ENCODE measurements at places on chromosomes 4 and X. TPM values are rescaled to one million over a fixed set of nuclear protein-coding genes. Genes with fewer than 3 reads are reported as not detected.

GRCh38 chr4:52102587-52102986 lies 51.5 kb downstream of the SPATA18 start:
- no peak for DNase-seq

- DNase-seq, result no peak
Measured at GRCh38 chr4:151173871-151174270, 74.4 kb downstream of the RPS3A start.

DNA sequence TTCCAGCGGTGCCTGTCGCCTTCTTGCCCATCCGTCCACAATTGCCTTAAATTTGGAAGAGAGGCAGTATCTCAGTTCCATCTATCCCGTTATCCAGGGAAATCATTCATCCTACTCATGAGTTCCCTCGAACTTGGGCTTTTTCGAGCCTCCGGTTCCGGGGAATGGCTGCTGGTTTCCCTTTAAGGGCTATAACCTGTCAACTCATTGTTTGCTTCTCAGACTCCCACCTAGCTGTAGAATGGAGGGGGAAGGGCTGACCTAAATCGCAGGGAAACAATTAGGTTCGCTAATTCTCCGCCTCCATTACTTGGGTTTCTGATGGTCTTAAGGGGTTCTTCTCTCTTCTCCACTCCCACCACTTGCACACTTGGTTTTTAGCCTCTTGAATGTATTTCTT lies 1.2 kb downstream of the UCHL1 start:
- no peak for DNase-seq

DNA sequence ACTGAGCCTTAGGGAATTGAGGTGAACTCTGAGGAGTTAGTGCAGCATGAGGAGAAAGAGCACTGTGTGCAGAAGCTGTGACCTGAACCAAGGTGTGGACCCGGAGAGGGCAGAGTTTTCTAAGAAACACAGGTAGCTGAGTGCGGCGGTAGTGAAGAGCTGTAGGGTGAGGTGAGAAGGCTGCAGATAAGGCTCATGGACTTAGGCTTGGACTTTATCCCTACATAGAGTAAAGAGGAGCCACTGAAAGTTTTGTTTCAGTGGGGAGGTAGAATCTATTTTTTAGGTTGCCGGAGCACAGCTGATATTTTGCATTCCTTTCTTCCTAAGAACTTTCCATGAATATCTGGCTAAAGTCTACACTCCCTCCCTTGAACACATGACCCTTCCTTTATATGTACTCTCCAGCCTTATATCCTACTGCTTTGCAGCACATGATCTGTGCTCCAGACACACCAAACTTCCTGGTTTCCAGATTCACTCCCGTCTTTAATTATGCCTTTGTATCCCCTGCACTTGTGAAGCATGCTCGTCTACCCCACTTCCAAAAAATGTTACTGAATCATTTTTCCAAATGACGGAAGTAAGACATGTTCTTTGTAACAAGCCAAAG lies 10.6 kb upstream of the PGRMC2 start:
- no peak for DNase-seq

DNA sequence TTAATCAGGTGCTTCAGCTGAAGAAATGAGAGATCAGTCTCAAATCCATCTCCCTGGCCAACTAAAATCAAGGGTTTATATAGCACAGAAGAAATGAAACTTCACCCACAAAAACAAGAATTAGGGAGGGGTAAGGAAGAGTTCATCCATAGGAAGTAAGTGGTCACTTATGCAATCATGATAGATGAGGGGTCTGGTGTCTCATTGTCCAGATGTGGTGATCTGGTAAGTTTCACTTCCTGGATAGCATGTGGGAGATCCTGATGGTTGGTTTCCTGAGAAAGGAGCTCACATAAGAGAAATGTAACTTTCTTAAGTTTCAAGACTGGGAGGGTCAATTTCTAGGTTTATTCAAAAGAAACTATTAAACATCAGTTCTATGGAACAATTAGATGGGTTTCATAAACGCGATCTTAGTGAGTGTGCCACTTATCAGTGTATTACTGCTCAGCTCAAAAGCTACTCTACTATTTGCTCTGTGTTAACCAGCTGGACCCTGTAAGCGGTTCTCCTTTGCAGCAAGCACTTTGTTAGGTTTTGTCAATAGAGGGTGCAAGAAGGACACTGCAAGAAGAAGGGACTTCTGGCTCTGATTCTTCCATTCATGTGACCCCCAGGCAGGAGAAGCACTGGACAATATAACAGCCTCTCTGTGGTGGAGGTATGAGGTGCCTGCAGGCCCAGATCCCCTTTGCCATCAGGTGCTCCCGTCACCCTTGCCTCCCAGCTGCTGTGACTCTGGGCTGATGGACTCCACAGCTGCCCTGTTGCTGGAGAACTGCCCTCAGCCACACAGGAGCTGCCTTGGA lies 35.4 kb upstream of the HPSE start:
- no peak for DNase-seq

- no peak for DNase-seq
Measured at GRCh38 chr4:121597346-121597934, 99.3 kb downstream of the ANXA5 start.

- DNase-seq, result no peak
Measured at GRCh38 chr4:99653916-99654315, 3.7 kb downstream of the C4orf54 start.

- DNase-seq, result no peak
Measured at GRCh38 chr4:160265014-160265413, 1162.1 kb downstream of the RAPGEF2 start.

- DNase-seq, result no peak
Measured at GRCh38 chr4:79831701-79832514, 241.1 kb downstream of the ANTXR2 start.

GRCh38 chr4:48369771-48370170 lies 28.4 kb downstream of the SLAIN2 start:
- DNase-seq, result no peak

DNA sequence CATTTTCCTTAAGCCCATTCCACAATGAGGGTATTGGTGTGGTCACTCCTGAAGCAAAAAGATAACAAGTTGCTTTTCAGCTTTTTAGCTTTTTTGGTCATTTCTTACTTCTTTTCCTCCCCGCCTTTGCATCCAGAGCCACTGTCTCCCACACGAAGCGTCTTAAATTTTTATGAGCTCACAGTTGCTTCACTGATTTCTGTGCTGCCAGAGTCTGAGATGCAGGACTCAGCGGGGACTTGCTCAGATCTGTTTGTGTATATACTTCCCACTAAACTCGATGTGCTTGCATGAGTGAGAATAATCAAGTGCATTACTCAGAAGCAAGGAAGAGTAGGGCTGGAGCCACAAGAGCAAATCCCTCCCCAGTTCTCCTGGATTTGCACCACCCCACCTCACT lies 80.2 kb upstream of the FHL1 start:
- no peak for DNase-seq

DNA sequence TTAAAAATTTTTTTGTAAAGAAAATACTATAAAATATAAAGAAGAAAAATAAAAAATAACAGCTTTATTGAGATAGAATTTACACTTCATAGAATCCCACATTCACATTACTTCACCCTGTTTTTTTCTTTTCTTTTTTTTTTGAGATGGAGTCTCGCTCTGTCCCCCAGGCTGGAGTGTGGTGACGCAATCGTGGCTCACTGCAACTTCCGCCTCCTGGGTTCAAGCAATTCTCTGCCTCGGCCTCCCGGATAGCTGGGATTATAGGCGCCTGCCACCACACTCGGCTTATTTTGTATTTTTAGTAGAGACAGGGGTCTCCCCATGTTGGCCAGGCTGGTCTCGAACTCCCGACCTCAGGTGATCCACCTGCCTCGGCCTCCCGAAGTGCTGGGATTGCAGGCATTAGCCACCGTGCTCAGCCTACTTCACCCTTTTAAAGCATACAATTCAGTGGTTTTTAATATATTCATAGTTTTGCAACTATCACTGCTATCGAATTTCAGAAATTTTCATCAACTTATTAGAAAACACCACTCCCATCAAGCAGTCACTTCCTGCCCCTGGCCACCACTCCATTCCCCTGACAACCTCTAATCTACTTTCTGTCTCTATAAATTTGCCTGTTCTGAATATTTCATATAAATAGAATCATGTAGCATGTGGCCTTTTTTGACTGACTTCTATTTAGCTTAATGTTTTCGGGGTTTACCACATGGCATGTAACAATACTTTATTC lies 48.7 kb downstream of the TMEM131L start:
- DNase-seq, result no peak

- DNase-seq, result no peak
Measured at GRCh38 chr4:94798808-94799207, 41.1 kb downstream of the BMPR1B start.

DNA sequence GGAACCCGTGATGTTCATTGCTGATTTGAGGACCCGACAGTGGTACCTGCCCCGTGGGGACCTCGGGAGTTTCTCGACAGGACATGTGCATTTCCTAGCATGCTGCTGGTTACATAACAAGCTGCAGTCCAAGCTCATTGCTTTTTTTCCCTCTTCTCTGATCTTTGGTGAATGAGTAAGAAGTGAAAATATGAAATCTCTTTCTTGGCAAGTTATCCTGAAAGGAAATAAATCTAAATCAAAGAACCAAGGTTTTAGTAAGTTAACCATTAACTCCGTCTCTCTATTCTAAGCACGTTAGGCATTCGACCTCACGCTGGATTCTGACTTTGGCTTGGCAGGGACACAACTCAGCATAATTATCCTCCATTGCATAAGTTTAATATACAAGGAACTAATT lies 86.6 kb downstream of the STK32B start:
- no peak for DNase-seq

- DNase-seq, result no peak
Measured at GRCh38 chr4:118357601-118358000, 4.8 kb upstream of the PRSS12 start.

GRCh38 chr4:85595098-85595775 lies 120.3 kb downstream of the ARHGAP24 start:
- DNase-seq, result no peak

- no peak for DNase-seq
Measured at GRCh38 chr4:134024251-134024650, 177.3 kb downstream of the PABPC4L start.

GRCh38 chr4:157270108-157270507 lies 49.6 kb downstream of the GRIA2 start:
- DNase-seq, result no peak

DNA sequence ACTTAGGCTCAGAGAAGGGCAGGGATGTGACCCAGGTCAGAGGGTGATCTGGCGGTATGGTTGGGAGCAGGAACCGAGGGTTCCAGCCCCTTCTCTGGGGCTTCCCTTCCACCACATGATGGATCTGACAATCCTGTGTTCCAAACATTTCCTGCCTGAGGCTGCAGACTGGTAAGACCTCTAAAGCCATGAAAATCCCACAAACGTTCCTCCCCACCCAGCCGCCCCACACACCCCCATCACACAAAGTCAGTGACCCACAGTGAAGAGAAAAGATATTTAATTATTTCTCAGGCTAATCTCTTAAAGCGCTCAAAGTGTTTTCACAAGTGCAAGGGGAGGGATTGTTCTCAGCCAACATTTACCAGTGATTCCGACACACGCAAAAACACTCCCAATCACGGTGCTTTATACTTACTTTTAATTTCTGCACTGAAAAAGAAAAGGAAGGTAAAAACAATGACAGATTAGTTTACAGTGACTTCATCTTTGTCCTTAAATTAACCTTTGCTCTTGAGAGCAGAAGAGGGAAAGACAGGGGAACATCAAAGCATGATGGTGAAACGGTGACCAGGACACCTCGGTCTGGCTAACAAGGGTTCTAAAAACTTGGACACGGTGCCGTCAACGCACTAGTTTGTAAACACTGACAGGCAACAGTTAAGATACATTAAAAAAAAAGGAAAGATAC lies 42.4 kb downstream of the WDR1 start:
- DNase-seq, result no peak

DNA sequence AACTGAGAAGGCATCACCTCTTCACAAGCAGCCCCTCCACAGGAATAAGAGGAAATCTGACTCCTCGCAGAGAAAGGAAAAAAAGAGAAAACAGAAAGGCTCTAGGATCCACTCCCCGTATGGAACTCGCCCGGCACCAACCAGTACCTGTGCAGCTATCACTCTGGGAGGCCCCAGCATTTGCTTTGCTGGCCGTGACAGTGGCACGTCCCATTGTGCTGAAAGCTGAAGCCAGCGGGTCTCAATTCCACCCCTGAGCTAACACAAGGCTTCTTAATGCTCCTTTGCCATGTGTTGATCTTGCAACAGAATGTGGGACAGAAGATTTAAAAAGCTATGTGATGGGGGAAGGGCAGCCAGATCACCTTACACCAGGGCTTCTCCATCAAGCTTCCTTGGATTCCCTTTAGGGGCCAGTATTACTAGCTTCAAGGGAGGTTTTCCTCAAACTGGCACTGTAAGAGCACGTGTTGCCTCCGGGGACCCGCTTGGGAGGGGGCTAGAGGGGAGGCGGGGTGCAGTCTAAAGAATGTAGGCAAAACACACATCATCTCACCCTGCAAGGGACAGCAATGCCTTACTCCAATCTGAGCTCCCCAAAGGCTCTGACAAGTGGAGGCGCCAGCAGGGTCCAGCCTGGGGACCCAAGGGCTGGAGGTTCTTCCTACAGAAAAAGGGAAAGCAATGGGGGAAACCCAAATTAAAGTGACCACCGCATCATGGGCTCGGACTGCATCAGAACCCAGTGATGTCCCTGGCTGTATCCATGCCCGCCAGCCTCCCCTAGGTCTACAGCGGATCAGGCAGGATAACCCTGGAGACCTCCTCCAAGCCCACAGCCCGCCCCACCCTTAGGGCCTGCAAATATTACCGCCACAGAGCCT lies 1.2 kb downstream of the USP46 start:
- no peak for DNase-seq

DNA sequence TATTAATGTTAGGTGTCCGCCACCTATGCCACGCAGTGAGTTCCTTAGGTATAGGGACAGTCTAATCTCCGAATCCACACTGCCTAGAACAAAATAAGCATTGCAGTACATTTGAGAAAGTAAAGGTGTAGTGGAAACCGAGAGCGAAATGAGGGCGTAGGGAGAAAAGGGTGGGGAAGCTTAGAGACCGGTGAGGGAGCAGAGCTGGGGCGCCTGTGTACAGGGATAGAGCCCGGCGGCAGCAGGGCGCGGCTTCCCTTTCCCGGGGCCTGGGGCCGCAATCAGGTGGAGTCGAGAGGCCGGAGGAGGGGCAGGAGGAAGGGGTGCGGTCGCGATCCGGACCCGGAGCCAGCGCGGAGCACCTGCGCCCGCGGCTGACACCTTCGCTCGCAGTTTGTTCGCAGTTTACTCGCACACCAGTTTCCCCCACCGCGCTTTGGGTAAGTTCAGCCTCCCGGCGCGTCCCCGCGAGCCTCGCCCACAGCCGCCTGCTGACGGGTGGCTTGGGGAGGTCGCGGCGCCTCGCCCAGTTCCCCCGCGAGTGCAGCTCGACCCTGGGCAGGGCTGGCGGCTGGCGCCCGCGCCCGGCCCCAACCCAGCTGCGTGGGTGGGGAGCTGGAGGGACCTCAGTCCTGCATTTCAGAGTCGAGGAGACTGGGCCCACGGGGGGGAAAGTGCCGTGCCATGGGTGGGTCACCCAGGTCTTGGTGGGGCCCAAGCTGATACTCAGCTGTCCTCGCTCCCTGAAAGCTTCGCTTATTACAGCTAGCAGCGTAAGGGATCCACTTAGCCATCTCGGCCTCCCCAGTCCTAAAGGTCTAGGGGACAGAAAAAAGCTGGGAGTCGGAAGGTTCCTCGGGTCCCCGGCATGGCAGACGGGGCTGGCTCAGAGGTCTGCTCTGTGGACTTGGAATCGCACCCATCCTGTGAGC lies at the start of gene ANXA3:
Gene ANXA3 (plus strand): TSS at position 351 of the 932 bp plus-strand sequence. CDS start 2,704 bp downstream, outside the sequence.
- peak; percentile 16 for DNase-seq

RHOH gene
- total RNA-seq, result 125 TPM

COL4A5 gene
- total RNA-seq, result not detected

AIMP1 gene
- 52.4 TPM for total RNA-seq

H2BW2 gene
- not detected for total RNA-seq

LRCH2 gene
- not detected for total RNA-seq

CT47B1 gene
- not detected for total RNA-seq

FRAS1 gene
- not detected for total RNA-seq

VSIG1 gene
- total RNA-seq, result 6.8 TPM

SSX4B gene
- total RNA-seq, result not detected

PABPC4L gene
- not detected for total RNA-seq

PIN4 gene
- 7.5 TPM for total RNA-seq

Measured in activated CD4-positive, alpha-beta memory T cell treated with anti-CD3 and anti-CD28 coated beads, Interleukin-2, amount 10 ng/mL, durations not matched to agents 7 days and 5 days (primary cell).